Right ventricle myocardium superior (tissue), 1 donor: ENCODE measurements at places on chromosomes 3 and 15. TPM values are rescaled to one million over a fixed set of nuclear protein-coding genes. Genes with fewer than 3 reads are reported as not detected.

DNA sequence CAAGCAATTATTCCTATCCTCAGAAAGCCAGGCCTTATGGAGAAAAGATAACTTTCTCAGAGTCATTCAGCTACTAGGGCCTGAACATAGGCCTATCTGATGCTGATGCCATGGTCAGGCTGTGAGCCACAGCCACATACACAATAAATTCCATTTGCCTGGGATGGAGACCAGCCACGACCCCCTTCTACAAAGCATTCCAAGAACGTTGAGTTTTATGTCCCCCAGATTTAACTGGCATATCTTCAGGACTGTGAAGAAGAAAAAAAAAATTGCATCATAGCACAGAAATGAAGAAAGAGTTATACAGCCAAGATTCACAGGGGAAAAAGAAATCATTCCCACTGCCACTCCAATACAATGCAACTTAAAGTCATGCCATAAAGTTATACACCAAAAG is 100.0 kb downstream of the THBS1 start:
- DNase-seq, result no peak

Gene PPP4R2
- total RNA-seq, result 58.6 TPM

Gene EOMES
- total RNA-seq, result 0.08 TPM

Gene PLA2G4F
- 4.6 TPM for total RNA-seq

DNA sequence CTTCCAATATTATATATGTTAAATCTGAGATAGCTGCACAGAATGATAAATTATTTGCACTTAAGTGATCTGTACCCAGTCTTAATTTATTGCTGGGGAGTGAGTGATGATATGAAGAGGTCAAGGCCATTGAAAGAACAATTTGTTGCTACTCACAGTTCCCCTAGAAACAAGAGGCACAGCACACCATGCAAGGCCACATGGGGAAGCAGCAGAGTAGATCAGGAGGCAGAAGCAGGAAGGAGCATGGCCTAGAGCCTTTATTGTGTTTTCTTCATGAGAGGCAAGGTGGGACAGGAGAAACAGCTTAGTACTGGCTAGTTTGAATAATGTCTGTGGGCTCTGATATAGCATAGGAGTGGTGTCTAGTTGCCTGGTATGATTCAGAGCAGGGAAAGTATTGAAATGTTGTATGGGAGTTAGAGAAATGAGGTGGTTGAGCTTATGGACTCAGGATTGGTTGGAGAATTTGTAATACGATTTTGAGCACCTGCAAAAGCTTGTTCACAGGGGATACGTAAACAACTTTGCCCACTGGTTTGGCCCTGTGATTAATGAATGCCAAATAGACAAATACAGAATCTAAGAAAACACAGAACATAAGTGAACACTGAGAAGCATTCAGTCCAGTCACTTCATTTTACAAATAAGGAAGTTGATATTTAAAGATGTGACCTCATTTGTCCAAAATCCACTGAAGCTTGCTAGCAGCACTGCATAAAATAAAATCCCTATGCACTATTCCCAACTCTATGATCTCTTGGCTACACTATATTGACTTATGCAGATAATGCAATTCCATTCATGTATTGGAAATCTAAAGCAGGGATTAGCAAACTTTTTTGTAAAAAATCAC is 71.7 kb downstream of the TMCO5A start:
- DNase-seq, result no peak

Gene GMNC
- 2.9 TPM for total RNA-seq

DNA sequence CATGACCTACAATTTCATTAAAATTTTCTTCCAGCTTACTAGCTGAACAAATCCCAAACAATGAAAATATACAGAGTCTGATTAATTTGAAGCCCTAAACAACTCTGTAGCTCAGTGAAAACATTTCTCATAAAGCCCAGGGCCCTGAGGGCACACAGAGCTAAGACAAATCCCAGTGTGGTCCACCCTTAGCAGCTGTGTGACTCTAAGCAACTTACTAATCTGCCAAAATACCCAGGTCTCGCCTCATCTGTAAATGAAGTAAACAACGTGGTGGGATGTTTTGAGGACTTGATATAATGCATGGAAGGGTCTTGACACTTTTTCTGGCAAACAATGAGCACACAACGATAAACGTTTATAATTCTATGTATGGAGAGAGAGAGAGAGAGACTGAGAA is 158.4 kb downstream of the FHIT start:
- DNase-seq, result no peak

- DNase-seq, result no peak
Measured at GRCh38 chr3:101995371-101996046, 146.2 kb downstream of the NFKBIZ start.

Gene PHLDB2
- total RNA-seq, result 122 TPM

DNA sequence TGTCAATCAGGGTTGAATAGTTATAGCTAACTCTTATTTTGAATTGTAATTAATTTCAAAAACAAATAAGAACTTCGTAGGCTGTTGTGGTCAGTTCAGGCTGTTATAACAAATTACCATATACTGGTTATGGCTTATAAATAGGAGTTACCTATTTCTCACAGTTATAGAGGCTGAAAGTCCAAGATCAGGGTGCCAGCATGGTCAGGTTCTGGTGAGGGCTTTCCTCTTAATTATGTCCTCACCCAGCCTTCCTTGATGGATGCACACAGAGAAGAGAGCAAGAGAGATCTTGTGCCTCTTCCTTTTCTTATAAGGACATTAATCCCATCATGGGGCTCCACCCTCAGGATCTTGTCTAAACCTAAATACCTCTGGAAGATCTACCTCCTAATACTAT is 265.9 kb upstream of the SUCLG2 start:
- no peak for DNase-seq

Gene BLOC1S6
- 21.9 TPM for total RNA-seq

Gene SLC28A2
- total RNA-seq, result not detected

GRCh38 chr3:132916096-132916495 is 122.1 kb upstream of the TMEM108 start:
- no peak for DNase-seq

DNA sequence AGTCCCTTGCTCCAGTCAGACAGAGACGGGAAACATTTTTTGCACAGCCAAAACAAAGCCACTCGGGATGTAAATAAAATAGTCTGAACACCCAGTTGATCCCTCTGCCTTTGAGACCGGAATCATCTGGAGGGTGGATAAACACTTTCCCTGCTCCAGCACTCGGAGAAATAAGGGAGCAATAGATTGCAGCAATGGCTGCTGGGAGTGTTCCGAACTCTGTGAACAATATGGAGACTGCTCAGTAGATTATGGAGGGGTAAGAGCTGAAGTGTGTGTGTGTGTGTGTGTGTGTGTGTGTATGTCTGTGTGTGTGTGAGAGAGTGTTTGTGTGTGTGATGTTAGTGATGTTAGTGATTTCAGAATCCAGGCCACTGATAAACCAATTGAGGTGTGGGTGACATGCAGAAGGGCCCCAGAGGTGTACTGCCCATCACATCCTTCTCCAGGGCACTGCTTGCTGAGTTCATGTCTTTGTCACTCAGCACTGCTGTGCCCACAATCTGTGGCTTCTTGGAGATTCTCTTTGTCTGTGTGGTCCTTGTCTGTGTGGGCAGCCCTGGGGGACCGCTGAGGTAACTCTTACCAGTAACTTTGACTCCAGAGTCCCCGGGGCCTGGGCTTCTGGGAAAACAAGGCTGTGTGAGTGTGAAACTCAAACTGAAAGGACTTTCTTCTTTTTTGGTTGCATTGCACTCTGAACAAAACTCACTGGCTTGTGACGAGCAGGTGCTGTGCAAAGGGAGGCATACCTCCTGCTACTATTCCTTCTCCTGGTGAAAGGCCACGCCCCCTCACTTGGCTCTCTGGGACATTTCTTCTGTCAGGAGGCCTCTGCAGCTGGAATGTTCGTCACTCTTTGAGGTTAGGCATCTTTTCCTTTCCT is 23.0 kb downstream of the CRYGS start:
- no peak for DNase-seq

DNA sequence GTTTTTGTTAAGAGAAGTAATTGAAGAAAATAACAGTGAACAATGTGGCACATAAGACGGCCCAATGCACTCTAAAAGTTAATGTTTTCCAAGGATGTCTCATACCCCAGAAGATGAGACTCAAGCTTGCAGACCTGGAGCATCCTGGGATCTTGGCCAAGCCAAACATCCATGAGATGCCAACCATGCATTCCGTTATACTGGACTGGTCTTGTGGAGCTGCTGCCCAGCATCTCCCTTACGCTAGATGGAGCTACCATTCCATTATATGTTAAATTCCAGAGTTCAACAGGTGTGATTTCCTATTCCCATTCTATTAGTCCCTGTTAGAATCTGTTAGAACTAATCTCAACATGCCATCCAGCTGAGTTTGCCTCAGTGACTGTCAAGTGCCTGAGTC is 181.8 kb downstream of the PDCD6IP start:
- no peak for DNase-seq

- no peak for DNase-seq
Measured at GRCh38 chr3:43871627-43872245, 181.0 kb downstream of the ABHD5 start.

Gene GOLGA8J
- not detected for total RNA-seq

DNA sequence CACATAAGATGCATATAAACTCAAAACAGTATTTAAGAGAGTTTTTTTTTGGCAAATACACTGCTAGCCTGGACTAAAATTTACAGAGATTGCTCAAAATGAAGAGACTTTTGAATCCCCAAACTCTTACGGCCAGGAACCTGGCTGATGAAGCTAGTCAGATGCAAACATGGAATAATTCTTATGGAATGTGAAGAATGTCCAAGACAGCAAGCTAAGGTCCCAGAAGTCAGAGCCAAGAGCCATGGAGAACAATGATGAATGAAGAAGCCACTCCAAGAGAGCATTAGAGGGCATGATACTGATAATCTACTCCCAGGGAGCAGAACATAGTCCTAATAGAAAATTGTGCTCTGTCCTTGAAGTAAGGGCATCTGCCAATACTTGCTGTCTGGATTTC is 705.5 kb downstream of the DIPK2A start:
- DNase-seq, result no peak

DNA sequence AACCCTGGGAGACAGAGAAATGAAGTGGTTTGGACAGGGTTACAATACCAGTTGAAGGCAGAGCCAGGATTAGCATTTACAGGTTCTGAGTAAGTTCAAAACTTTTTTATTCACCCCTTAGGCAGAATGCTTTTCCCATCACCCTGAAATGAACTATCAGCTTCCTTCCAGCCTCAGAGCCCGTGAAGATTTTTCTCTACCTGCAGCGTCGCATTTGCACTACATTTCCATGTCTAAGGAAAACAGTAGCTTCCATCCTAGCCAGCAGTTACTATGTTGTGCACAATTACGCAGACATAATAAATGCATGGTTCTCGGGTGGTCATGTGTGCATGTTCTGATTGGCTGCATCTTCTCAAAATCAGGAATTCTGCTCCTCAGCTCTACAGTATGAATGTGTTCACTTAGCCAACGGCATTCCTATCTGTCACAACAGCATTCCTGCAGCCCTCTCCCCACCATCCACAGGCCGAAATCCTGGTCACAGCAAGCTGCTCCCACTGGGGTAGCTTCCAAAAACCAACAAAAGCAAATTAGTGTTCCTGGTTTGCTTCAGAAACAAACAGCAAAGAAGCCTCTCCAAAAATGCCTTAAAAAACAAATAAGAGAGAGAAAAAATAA is 510.8 kb upstream of the SEMA6D start:
- no peak for DNase-seq
